ENCODE measurements at places on chromosomes 5 and 9.

GRCh38 chr5:72822944-72823343 lies 6.5 kb downstream of the TNPO1 start:
- no peak for DNase-seq

GRCh38 chr5:143341807-143342570 lies 61.5 kb downstream of the NR3C1 start:
- DNase-seq = no peak

DNA sequence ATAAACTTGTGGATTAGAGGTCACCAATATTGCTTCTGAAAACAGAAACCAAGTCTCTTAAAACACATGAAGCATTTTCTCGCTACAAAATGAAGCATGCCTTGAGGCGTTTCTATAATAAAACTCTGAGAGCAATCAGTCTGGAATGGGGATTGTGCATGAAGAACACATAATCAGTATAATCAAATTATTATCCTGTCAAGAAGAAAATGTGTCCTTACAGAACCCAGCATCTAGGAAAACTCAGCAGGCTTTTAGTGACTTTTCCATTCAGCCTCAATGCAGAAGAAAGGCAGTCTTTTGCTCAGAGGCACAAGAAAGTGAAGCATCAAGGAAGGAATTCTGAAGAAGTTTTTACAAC lies 121.9 kb downstream of the CDH18 start:
- no peak for DNase-seq

DNA sequence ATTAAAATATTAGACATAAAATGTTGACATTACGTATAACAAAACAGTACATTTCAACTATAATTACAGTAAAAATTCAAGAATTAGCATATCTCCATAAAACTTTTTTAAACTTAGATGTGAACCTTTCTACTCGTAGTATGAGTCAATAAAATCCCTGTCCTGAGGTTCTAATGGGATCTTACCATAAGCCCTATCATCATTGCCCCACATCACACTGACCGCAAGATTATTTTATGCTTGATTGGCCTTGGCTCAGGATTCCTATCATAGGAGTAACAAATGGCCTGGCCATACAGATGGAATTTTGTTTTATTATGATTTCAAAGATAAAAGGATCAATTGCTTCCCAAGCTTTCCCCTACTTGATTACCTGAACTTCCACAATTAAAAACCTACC lies 238.3 kb downstream of the MEF2C start:
- DNase-seq = no peak

DNA sequence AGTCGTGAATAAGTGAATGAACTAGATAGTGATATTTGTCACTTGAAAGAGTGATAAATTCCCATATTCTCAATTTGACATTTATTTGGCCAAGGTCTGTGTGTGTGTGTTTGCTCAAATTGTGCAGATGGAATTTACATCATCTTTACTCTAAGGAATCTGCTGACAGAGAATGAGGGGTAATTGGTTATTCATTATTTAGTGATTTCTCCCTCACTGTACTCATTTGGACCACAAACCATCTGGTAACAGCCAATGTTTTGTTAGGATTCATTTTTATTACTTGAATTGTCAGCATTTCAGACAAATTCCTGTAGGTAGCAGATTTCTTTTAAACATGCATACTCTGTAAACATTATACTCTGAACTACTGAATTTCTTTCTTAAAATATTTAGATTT lies 15.6 kb downstream of the VCAN start:
- no peak for DNase-seq

- DNase-seq = no peak
Measured at GRCh38 chr5:140000332-140000731, 42.8 kb downstream of the NRG2 start.

DNA sequence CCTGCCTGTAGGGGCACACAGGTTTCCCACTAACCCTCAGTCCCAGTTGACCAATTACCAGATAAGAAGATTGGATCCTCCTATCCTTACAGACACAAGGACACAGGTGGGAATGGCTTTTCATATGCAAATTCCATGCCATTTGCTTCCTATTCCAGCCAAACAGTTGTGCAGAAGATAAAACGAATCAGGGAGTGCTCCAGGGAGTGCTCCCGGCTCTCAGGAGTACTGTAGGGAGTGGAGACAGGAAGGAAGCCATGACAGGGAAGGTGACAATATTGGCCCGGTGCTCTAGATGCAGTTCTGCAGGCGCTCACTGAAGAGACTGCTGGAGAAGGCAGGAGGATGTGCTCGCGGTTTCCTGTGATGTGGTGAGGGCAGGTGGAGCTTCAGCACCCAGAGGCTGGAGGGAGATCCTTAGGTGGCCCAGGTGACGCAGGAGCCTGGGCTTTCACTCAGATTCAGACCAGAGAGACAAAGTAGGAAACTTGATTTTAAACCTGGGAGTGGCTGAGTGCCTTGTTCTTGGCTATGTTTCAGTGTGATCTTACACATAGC lies 260.0 kb downstream of the AUH start:
- DNase-seq = peak; percentile 77

DNA sequence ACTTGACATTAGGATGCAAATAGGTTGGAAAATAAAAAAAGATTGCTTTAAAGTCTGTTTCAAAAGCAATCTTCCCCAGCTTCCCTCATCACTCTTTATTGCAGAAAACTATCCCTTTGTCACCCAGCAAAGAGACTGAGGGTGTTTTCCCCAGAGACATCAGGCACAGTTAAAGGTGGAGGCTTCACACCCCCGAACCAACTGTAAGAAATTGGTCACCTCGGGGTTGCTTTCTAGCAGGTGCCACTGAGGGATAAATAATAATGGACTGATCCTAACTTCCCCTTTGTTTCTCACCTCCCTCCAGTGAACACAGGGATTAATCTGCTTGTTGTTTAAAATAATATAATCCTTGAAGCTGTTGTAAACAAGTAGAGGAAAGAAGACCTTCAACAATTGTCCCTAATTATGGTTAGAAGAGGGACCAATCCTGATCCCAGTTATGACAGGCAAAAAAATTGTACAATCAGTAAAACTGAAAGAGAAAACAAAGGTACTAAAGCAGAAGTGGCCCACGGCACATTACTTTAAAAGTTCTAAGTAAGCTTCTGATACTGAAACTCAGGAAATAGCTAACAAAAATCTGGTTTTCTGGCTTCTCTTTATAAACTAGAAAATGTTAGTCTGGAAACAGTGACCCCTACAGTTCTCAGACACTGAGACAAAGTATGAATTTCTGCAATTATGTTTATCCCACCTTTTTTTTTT lies 6.6 kb upstream of the PCSK1 start:
- no peak for DNase-seq

DNA sequence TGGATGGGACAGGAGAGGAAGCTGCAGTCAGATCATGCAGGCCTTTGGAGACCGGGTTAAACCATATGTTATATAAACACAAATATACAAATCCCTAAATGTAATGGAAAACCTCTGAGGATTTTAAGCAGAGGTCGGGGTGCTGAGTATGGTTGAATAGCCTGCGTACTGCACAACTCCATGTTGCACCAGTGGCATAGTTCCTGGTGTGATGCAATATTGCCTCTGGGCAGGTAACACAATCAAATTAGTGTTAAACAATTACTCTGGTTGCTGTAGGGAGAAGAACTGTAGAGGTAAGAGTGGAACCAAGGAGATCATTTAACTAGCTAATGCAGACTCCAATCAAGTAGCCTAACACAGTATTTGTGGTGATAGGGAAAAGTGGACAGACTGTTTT lies 21.3 kb upstream of the RNF145 start:
- DNase-seq = no peak

DNA sequence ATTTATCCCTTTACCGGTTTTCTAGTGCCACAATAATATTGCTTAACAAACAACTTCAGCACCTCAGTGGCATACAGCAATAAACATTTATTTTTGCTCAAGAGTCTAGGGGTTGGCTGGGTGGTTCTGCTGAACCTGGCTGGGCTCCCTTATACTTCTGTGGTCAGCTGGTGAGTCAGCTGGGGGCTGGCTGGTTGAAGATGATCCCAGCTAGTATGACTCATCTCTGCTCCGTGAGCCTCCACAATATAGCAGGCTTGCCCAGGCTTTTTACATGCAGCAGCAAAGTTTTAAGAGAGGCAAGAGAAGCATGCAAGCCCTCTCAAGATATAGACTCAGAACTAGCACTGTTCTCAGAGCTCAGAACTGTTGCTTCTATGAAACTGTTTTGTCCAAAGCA lies 523.5 kb upstream of the CLINT1 start:
- DNase-seq = no peak

- DNase-seq = no peak
Measured at GRCh38 chr5:134543820-134544614, 18.5 kb downstream of the JADE2 start.

GRCh38 chr9:104779946-104780535 lies 16.1 kb downstream of the NIPSNAP3B start:
- DNase-seq = no peak

DNA sequence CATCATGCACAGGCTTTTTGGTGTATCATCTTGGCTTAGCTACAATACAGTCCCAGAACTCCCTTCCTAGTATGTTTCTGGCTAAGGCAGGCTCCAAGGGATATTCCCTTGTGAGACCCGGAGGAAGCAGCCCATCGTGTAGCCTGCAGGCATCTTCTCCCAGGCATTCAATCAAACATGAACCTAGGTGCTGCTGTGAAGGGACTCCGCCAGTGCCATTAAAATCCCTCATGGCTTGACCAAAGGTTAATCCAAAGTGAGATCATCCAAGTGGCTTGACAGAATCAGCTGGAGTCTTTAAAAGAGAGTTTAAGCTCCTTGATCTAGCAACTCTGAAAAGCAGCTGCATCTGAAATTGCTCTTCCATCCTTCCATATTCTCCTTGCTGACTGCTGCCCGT lies 333.9 kb downstream of the DIRAS2 start:
- DNase-seq = no peak

DNA sequence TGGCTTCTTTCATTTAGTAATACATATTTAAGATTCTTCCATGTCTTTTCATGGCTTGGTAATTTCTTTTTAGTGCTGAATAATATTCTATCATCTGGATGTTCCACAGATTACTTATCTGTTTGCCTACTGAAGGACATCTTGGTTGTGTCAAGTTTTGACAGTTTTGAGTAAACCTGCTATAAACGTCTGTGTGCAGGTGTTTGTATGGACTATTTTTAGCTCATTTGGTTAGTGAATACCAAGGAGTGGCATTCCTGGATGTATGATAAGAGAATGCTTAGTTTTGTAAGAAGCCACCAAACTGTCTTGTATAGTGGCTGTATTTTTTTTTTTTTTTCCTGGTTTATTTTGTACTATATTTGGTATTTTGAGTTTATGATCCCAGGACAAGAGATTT lies 38.4 kb downstream of the PRRC1 start:
- no peak for DNase-seq

DNA sequence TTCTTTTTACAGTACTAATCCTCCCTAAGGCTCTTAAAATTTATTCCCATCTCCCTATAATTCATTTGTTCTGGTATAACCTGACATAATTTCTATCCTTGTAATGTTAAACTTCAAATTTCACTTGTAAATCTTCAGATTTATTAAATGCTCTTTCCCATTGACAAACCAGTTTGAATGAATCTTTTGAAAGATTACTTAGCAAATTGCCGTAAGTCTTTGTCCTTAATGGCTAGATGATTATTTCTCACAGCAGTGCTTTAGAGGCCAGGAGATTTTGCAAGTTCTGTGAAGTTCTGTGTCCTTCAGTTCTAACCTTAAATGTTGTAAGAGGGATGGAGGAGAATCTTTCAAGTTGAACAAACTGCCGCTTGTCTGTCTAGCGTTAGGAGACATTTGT lies 4.2 kb downstream of the SLC44A1 start:
- DNase-seq = no peak

- no peak for DNase-seq
Measured at GRCh38 chr5:132825033-132825833, 5.2 kb downstream of the SHROOM1 start.

DNA sequence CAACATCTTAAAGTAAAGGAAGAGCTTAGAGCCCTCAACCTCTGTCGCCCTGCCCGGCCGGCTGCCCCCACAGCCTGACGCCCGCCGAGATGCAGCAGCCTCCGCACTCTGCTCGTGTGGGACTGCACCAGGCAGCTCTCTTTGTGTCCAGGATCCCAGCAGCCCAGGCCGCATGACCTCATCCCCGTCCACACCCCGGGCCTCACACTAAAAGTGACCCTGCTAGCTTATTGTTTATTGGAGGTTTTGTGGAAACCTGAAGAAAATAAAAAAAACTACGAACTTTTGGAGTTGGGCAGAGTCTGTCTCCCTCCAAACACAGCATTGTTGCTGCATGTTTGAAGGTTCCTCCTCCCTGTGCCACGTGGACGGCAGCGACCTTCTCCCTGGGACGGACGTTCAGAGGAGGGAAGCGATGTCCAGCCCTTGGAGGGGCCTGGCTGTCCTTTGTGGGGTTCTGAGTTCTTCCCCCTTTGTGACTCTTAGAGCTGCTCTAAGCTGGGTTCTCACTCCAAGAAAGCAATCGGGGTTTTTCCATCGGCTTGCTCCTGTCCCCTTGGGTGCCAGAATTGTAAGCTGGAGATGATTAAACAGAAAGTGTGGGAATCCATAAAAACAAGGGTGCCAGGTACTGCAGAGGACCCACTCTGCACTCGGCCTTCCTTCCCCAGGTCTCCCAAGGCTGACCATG lies 103.5 kb upstream of the COL5A1 start:
- DNase-seq = no peak

GRCh38 chr9:115039516-115040120 lies 78.3 kb downstream of the TNC start:
- DNase-seq = no peak

DNA sequence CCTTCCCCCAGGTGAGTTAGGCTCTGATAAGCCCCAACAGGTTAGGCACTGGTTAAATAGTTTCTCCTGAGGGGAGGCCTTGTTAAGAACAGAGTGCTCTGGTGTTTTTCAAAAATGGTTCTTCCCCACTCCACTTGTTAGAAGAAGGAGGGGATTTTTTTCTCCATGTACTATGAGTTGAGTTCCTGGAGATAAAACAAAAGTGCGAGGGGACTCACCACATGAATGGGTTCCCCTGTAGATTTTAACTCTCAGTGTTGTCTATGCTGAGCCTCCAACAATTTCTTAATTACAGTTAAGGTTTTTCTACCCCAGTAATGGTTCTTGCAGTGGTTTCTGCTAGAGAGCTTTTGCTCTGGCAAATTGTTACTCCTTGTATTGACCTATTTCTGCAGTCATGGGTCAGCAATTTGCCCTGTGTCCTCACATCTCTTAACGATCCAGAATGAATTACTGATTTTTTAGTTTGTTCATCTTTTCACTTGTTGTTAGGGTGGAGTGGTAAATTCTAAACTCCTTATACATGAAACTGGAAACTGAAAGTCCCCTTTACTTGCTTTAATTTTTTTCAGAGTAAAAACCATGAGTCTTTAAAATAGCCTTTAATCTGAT lies 44.4 kb downstream of the SCAMP1 start:
- DNase-seq = no peak

DNA sequence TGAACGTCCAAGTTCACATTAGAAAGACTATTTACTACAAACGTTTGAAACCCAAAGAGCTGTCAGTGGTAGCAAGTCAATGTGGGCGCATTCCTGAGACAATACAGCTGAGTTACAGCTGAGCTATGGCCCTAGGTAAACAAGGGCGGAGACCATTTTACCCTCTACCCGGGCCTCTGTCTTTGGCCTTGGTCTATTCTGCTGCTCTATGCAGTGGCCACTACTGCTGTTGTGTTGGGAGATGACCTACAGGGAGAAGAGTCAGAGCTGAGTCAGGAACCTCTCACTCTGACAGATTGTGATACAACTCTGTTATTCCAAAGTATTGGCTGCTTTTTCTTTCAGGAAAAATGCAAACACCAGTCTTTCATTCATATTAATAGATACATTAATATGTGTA lies 700.6 kb downstream of the SEMA5A start:
- DNase-seq = no peak

- DNase-seq = no peak
Measured at GRCh38 chr5:159184858-159185381, 24.4 kb downstream of the RNF145 start.

- DNase-seq = no peak
Measured at GRCh38 chr9:14272927-14273528, 40.9 kb downstream of the NFIB start.

GRCh38 chr5:161009817-161010216 lies 157.8 kb upstream of the ATP10B start:
- no peak for DNase-seq
